Head of caudate nucleus (tissue), 42 donors: ENCODE measurements at places on chromosomes 1 and 21.

DNA sequence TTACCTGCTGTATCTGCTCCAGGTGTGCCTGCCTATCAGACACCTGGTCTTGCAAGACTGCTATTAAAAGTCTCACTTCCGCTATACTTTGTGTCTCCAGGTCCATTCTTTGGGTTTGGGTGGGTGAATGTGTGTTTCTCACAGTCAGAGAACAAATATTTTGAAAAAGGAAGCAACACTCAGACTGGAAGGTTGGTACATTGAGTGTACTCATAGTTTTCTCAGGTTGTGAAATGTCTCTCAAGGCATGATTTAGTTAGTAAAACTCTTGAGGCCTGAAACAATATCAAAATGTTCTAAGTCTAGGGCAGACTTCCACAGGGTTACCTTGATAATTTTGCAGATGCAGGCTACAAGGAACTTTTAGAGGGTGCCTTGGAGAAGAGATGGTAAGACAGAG lies 429.9 kb upstream of the ZRANB2 start:
- no peak for DNase-seq

GRCh38 chr1:213326281-213327016 lies 275.4 kb downstream of the RPS6KC1 start:
- DNase-seq, result no peak

DNA sequence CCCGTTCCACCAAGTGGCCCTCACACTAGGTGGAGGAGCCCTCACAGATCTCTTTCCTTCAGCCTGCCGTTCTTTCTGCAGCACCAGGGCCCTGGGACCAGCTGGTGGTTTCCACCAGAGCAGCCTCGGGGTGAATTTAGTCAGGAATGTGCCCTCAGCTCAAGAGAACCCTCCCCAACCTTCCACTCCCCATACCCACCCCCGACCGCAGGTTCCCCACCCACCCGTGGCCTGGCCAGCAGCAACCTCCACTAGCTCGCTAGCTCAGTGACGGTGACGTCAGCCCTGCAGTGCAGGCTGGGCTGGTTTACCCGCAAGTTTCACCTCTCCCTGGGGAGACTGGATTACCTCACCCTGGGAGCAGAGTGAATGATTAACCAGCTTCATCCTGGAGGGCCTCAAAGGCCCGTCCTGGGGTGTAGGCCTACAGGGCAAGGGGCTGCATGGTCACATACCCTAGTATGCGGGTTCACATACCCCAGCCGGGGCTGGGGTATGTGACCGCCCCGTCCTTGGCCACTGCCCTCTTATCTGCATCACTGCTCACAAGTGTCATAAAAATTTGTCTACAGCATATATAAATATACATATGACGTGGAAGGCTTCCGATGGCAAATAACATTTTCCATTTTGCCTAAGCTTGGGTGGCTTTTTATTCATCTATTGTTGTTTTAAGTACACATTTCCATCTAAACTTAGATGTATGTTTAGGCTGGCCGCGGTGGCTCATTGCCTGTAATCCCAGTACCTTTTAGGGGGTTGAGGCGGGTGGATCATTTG lies 24.5 kb downstream of the ELF3 start:
- DNase-seq, result no peak

GRCh38 chr1:210257698-210258529 lies 25.3 kb downstream of the SERTAD4 start:
- no peak for DNase-seq

GRCh38 chr21:34908419-34909055 lies 140.6 kb downstream of the RUNX1 start:
- no peak for DNase-seq

GRCh38 chr21:44686000-44686781 lies 4.2 kb upstream of the KRTAP12-1 start:
- DNase-seq, result no peak
